Bronchial epithelial cell (primary cell): ENCODE measurements at places on chromosomes 12 and 14. TPM values are rescaled to one million over a fixed set of nuclear protein-coding genes. Genes with fewer than 3 reads are reported as not detected.
A peak's percentile ranks its signal among the peaks of the same experiment; 100 is the strongest.

DNA sequence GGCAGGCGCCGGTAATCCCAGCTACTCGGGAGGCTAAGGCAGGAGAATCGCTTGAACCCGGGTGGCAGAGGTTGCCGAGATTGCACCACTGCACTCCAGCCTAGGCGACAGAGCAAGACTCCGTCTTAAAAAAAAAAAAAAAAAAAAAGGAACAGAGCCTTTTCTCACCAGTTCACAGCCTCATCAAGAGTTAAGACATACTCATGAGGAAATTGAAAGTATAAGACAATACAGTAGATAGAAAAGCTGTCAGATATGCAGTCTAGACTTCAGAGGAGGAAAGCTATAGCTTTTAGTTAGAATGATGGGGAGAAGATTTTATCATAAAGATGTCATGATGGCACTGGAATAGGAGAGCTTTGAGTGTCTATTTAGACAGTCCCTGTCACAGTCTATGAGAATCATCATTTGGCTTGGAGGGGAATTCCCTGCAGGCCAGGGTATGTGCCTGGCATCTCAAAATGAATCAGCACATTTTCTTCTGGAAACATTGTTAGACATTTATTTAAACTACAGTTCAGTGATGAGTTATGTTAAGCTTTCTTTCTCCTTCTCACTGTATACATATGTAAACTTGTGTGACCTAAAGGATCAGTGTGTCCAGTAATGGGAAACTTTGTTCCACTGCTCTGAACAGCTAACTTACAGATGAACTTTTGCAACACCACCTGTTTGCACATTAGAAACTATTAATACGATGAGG, 2.9 kb upstream of the RAB35 start:
- DNase-seq, result peak; percentile 45

KCNK13 gene
- total RNA-seq, result not detected in 2 replicates

TGM1 gene
- 88.7 and 382 TPM in 2 replicates for total RNA-seq

FAM222A gene
- total RNA-seq, result under 0.01 TPM in 1 of 2 replicates, not detected in the other

GRIP1 gene
- total RNA-seq, result 3.9 and 28.0 TPM in 2 replicates

- no peak for DNase-seq
Measured at GRCh38 chr14:104237651-104238423, 99.5 kb downstream of the KIF26A start.

DNA sequence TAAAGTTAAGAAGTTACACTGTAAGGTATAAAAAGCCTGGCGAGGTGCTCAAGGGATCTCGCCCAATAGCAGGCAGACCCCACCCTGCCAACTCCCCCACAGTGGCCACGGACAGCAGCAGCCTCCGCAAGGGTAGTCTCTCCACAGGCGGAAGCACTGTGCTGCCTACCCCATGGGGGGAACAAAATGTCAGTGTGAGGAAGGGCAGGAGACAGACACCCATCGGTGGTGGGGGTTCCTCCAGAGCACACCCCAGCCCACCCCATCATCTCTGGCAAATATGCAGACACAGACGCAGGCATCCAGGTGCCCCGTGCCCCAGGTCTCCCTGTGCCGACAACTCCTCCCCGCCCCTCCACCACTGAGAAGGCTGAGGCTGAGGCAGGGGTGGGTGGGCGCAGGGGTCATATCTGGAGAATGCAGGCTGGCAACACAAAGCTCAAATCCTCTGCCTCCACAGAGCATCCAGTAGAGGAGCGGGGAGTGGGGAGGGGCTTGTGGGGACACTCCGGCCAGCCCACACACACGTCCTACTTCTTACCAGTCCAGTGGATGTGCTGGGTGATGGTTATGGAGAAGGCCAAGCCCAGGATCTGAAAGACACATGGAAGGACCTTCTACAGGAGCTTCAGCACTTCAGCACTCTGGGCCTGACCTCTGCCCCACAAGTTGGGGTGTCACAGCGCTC, 68.3 kb upstream of the DDX11 start:
- no peak for DNase-seq

- DNase-seq, result no peak
Measured at GRCh38 chr14:58861586-58861985, 223.8 kb downstream of the DACT1 start.

P2RX2 gene
- total RNA-seq, result not detected in 2 replicates

DNA sequence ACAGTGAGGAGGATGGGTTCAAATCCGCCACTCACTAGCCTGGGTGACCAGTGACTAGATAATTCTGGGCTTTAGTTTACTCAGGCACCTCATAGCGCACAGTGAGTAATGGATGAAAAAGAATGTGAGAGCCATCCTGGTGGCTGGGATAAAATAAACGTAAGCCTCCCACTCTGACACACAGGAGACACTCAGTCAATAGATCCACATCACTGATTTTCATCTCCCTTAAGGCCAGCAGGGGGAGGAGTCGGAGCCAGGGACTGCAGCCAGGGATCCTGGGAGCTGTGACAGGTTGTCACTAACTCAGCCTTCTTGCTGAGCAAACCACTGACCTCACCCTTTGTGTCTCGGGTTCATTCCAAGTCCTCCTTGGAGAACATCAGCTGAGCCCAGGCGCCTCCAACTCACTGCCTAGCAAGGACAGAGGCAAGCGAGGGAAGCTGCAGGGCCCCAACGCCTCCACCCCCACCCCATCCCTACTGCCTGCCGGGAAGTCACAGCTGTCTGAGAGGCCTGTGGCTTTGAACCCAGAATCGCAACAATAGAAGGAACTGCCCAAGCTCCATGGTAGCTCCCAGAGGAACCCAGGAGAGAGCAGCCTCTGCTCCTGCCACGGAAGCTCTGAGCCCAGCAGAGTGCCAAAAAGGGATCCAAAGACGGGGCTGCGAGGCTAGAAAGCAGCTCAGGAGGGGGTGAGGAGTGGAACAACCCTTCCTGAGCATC, 30.7 kb downstream of the PXN start:
- peak; percentile 81 for DNase-seq

GRCh38 chr12:12901158-12901791, 9.9 kb downstream of the GPRC5A start:
- peak; percentile 97 for DNase-seq

PLCZ1 gene
- not detected in 2 replicates for total RNA-seq

GRCh38 chr14:104096751-104097700, 11.5 kb downstream of the ASPG start:
- DNase-seq, result no peak

- DNase-seq, result no peak
Measured at GRCh38 chr12:132578826-132579225, 31.6 kb downstream of the LRCOL1 start.

SLC25A3 gene
- 503 and 786 TPM in 2 replicates for total RNA-seq
